ENCODE measurements at places on chromosomes 16 and 17.

GRCh38 chr17:50603340-50603739 lies 31.3 kb upstream of the ABCC3 start:
- DNase-seq: no peak

DNA sequence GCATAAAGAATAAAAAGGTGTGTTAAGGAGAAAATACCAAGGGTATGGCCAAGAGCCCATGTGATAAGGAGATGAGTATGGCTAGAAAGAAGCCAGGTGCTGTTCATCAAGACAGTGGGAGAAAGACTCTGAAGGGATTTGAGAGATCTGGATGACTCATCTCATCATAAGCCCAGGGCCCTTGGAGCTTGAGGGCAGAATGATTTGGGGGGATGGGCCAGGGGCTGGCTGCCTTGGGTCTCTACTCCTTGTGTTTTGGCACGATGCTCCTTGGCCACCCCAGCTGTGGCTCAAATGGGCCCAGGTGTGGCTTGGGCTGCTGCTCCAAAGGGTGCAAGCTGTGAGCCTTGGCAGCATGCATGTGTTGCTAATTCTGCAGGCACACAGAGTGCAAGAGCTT lies 14.5 kb upstream of the TNFRSF13B start:
- peak; percentile 79 for DNase-seq

GRCh38 chr16:68718590-68718989 lies 18.5 kb upstream of the CDH1 start:
- no peak for DNase-seq

- DNase-seq: no peak
Observed at GRCh38 chr17:59798111-59798510, 90.7 kb downstream of the VMP1 start.

- DNase-seq: no peak
Observed at GRCh38 chr16:72811188-72811720, 236.7 kb downstream of the ZFHX3 start.

DNA sequence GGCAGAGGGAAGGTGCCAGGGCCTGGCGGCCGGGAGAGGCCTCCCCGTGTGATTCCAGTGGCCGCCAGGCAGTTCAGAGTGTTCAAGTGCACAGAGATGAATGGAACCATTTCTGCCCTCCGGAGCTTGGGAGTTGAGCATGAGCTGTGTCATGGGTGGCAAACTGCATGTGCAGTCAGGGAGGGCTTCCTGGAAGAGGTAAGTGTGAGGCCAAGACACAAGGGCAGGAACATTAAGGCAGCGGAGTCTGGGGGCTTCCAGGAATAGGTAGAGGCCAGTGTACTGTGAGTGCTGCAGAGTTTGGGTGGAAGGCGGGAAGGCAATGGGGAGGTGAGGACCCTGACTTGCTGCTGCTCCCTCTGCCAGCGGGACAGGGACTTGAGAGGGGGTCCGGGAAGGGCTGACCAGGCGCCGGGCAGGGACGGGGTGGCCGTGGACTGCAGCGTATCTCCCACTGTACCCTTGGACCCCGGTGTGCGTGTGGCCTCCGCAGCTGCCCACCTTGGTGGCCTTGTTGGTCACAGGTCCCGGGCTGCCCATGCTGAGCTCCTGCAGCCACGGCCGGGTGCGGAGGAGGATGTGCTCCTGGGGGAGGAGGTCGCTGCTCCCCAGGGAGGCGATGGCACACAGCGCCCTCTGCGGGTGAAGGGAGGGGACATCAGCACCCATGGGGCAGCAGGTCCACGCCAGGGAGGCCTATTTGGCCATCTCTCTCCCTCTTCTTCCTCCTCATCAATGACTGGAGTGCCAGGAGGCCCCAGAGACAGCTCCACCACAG lies 7.5 kb upstream of the CEP131 start:
- no peak for DNase-seq

DNA sequence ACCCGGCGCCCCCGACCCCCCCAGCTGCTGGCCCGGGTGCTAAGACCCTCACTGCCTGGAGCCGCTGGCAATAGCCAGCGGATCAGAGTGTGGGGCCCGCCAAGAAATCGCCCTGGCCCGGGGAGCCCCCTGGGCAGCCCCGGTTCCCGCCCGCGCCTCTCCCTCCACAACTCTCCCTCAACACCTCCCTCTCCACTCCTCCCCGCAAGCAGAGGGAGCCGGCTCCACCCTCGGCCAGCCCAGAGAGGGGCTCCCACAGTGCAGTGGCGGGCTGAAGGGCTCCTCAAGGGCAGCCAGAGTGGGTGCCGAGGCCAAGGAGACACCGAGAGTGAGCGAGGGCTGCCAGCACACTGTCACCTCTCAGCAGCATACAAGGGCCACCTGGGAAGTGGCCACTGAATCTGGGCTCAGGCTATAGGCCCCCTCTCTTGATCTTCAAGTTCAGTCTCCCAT lies 385.5 kb downstream of the SEC14L1 start:
- DNase-seq: no peak

All from NCI-H226 (cell line).